Astrocyte of the spinal cord (primary cell): ENCODE measurements at places on chromosomes 2 and 18.

GRCh38 chr18:79569720-79570119 is 109.9 kb upstream of the CTDP1 start:
- DNase-seq: no peak

DNA sequence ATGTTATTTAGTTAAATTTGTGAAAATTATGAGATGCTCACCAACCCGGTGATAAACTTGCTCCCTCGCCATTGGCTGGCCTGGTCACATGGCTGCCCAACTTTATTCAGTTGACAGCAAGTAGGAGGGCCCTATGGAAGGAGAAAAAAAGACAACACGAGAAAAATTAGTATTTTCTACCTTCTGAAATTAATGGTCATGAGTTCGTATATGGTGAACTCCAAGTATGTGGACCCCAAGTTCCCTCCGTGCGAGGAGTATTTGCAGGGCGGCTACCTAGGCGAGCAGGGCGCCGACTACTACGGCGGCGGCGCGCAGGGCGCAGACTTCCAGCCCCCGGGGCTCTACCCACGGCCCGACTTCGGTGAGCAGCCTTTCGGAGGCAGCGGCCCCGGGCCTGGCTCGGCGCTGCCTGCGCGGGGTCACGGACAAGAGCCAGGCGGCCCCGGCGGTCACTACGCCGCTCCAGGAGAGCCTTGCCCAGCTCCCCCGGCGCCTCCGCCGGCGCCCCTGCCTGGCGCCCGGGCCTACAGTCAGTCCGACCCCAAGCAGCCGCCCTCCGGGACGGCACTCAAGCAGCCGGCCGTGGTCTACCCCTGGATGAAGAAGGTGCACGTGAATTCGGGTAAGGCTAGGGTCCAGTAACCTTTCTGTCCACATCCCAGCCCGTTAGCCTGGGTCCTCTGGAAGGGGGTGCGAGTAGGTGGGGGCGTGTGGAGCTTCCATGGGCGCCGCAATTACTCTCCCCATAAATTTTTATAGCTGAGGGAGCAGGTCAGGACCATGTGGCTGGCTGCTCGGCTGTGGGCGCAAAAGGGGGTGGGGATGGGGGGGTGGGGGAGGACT is at the start of gene HOXD4:
Gene HOXD4, plus strand, starts transcription at position 109 of the 846 bp plus-strand sequence. Its CDS starts 84 bp downstream, at position 193.
- no peak for DNase-seq

DNA sequence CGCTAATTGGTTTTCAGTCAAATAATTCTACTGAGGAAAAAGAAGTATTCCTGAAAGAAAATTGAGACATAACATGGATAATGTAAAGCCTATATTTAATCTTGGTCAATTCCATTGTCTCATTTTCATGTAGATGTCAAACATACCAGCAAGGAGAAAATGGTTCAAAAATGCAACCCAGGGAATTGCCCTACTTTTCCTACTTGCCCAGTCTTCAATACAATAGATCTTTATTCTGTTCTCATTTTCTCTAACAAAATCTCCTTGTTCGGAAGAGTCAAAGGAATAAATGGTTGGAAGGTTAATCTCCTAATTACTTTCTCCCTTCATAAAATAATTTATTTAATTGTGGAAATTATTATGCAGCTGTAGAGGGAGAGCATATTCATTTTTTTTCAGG is 896.1 kb downstream of the NRXN1 start:
- no peak for DNase-seq

- no peak for DNase-seq
These were observed 125.7 kb upstream of the HAAO start for GRCh38 chr2:42918041-42918440.

- no peak for DNase-seq
These were observed 79.4 kb upstream of the FAM117B start for GRCh38 chr2:202555356-202555755.

DNA sequence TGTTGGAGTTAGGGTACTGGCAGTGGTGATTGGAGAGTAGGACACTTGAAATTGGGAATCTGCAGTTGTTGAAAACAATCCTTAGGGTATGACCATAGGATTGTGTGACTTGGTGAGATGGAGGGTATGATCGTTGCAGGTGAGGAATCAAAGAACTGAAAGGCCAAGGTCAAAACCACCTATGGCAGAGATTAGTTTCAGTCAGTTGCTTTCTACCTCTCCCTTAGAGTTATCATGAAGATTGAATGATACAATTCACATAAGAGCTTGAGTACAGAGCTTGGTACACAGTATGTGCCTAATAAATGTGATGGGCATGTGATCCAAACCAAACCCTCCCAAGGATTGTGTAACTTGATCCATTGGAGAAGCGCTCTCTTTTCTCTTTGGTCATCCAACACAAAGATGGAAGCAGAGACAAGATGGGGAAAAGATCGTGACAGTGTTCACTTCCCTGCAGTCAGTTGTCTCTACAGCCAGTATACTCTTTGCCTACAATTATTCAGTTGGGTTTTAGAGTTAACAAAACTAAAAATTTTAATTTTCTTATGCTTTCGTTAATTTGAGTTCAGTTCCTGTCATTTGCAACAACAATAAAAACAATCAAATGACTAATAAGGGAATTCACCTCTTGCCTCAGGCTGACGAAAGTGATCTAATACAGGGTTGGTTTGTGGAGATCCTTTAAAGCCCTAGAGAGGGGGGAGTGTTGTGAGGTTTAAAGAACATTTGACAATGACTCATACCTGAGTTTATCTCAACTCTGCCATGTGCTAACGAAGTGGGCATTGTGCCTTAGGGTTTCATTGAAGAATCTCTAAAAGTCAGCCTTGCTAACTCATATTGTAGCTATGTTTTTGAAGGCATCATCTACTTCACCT is 14.8 kb upstream of the SMAD2 start:
- peak; percentile 51 for DNase-seq

GRCh38 chr2:38440655-38441054 is 63.6 kb upstream of the ATL2 start:
- DNase-seq: no peak

DNA sequence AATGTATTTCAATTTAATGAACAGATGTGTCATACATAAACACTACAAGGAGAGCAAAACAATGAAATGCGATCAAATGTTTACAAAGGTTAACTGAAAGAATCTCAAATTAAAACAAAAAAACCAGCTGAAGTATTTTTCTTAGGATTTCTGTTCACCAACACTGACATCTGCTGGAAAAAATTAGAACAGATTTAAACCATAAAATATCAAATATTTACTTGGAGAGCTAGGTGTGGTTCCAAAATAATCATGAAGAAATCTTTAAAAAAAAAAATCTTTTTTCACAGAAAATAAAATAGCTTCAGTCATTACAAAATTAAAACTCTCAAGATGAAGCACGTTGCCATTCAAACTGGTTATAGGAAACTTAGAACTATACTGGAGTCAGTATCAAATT is 13.8 kb downstream of the MMADHC start:
- peak; percentile 27 for DNase-seq

GRCh38 chr2:207698301-207698700 is 13.1 kb upstream of the CCNYL1 start:
- DNase-seq: no peak

- DNase-seq: peak; percentile 41
These were observed 175.2 kb upstream of the PKDCC start for GRCh38 chr2:41872646-41873045.
